ENCODE measurements at places on chromosomes 7 and 10. TPM values are rescaled to one million over a fixed set of nuclear protein-coding genes. Genes with fewer than 3 reads are reported as not detected.

CCDC7 gene
- total RNA-seq: 15.8 TPM

TAS2R4 gene
- total RNA-seq: 4.5 TPM

ZNF485 gene
- total RNA-seq: 3.8 TPM

PGAM2 gene
- not detected for total RNA-seq

MSRB2 gene
- total RNA-seq: 12.0 TPM

Measured in fibroblast of the aortic adventitia (primary cell).